Endothelial cell (in vitro differentiated cells): ENCODE measurements at places on chromosomes 1 and 21.

GRCh38 chr1:189941922-189942321 lies 535.7 kb downstream of the BRINP3 start:
- DNase-seq: no peak

GRCh38 chr1:34165422-34165921 lies 442 bp upstream of the CSMD2 start:
- no peak for DNase-seq

GRCh38 chr1:98389809-98390208 lies 271.7 kb upstream of the SNX7 start:
- no peak for DNase-seq

- DNase-seq: no peak
These were observed 25.2 kb downstream of the COA7 start for GRCh38 chr1:52672946-52673345.

DNA sequence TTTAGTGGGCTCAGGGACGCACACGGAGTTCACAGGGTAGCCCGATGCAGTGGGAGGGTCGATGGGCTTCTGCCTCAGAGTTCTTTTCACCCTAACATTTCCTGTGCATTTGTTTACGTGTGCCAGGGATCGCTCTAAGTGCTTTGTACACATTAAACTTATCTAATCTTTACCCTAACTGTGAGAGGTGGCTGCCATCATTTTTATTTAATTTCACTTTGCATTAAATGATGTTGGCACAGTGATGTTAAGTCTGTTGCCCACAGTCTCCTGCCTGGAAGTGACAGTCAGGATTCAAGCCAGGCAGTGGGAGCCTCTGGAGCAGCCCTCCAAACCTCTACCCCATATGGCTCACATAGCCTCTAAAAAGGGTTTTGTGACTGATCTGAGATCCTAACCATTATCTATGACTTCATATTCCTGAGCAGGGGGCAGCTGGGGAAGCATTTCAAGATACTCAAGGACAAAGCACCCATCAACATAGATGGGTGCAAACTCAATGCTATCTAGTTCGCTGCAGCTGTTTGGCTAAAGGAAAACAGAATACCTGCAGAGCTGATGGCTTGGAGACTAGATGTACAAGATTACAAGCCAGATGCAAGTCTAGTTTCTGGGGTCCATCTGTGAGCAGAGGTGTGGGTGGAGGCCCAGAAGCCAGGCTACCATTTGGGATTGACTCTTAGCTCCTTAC lies 303.8 kb downstream of the DISC1 start:
- no peak for DNase-seq

DNA sequence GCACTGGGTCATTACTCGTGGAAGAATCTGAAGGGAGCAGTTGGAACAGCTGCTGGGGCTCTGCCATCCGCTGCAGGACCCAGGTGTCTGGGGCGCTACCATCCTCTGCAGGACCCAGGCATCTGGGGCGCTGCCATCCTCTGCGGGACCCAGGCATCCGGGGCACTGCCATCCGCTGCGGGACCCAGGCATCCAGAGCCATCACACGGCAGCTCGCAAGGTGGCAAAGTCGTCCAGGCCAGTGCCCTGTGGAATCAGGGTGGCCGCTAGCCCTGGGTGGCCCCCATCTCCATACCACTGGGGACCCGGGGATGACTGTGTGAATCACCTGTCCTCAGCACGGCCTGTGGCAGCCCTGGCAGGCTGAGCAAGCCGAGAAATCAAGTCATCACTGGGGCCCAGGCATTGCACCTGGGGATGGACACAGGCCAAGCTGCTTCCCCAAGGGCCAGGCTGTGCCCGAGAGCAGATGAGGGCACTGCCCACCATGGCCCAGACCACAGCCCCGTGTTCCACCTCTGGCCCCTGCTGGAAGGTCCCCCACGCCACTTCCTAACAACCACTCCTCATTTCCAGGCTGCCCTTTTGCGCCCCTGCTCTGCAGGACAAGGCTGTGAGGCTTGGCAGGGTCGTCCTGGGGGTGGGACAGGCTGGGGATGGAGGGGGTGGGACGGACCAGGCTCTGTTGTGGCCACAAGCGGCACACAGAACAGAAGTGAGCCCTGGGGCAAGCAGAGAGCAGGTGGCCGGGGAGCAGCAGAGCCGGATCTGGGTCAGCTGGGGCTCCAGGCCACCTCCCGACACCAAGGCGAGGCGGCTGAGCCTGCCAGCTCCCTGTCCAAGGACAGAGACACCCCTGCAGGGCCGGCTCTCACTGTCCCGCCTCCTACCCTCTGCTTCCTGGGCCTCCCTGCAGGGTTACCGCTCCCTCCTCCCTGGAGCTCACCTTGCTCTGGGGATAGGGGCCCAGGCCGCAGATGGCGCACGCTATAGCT lies 12.7 kb downstream of the GABRD start:
- DNase-seq: no peak

DNA sequence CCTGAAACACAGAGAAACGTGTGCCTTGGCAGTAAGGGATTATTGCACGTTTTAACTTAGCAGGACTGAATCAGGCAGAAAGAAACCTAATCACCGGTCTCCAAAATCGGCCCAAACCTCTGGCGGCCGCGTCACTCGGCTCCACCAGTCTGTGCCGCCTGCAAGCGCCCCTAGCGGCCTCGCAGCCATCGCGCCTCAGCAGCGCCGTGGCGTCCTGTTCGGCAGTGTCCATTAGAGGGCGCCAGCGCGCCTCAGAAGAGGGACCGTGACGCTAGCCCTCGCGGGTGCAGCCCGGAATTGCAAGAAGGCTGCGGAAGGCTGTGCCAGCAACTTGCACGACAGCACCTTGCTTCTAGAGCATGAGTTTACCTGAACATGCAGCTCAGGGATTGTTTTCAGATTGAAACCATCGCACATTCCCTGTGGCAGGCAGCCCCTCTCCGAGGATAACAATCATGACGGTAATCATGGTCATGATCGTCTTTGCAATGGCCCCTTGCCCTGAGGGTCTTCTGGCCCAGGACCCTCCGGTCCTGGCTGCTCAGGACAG lies 164.4 kb downstream of the TRIM33 start:
- DNase-seq: peak; percentile 100

GRCh38 chr1:30472009-30472408 lies 251.4 kb downstream of the MATN1 start:
- DNase-seq: no peak

DNA sequence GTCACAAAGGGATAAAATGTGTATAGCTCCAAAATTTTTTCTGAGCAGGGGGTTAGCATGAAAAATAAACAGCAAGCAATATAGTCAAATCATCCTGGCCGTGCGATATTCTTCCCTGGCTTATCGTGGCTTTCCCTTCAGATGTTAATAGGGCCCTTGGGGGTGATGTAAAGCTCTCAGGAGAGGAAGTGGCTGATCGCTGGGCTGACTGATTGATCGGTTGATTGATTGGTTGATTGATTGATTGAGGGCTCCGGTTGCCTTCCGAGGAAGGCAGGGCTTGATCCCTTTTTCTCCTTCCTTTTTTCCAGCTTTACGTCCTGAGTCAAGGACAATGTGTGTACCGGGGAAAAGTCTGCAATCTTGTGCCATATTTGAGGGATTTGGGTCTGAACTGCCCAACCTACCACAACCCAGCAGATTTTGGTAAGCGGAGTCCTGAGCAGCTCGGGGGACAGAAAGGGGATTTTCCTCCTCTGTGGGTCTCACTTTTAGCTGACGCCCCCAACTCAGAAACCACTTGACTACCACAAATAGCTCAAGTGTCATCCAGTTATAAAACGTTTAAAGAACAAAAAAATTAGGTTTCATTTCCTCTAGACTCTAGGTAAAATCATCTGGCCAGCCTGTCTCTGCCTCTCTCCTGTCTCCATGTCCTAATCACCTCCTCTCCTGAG lies 29.5 kb downstream of the TFF3 start:
- no peak for DNase-seq

DNA sequence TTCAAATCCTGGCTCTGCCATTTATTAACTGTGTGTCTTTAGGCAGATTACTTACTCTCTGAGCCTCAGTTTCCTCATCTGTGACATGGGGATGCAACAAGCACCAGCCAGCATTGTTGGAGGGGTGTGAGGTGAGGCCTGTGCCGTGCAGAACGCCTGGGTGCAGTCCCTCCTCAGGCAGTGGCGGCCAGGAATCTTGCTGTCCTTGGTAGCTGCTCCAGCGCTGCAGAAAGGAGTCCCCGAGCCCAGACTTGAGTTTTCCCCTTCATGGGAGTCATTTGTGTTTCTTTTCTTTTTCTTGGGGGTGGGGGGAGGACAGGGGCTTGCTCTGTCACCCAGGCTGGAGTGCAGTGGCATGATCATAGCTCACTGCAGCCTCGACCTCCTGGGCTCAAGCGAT lies 46.6 kb downstream of the DISP3 start:
- DNase-seq: no peak

GRCh38 chr1:78176448-78176847 lies 130.7 kb downstream of the GIPC2 start:
- no peak for DNase-seq

DNA sequence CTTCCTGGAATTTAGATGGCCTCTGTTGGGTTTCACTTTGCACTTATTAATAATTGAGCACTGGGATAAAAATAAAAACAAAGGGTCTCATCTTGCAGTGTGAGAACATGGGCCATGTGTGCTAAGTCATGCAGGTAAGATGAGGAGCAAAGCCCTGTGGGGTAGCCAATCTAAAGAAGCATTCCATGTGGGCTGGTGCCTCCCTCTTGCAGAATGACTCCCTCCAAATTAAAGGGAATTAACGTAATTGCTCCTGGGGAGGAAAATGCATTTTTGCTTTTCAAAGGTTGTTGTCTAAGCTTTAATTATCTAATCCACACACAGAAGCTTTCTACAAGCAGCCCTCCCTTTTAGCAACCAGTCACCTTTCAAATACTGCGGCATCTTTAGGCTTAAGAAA lies 69.8 kb downstream of the CDC14A start:
- DNase-seq: no peak

DNA sequence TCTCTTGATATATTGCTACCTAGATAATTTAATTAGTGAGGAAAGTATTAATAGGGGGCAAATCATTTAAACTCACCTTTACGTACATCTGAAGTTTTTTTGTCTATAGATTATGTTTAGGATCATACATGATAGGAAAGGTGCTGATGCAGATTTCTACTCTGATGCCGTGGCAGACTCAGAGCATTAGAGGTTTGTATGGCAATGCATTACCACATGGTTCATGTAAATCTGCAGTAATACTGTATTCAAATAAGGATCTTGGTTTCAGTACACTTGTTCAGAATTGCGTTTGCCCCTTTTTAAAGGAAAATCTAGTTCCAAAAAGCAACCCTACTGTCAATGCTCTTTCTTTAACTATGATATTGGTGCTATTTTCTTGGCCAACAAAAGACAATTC lies 288.3 kb downstream of the PTPRC start:
- no peak for DNase-seq

- no peak for DNase-seq
These were observed 674 bp downstream of the BCL10 start for GRCh38 chr1:85275701-85276214.

DNA sequence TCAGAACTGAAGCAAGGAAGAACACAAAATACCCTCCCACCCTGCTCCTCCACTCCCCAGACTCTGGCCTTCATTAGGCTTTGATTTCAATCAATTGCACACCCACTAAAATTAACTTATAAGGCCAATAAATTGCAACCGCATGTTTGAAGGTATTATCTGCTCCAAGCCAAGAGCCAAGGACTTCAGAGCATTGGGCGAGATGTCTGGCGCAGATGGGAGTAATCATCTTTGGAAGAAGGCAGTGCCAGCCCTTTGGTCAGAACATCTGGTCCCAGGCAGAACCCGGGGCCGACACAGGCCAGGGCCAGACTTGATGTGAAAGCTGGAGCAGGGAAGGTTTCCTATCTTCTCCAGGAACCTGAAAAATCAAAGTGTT lies 60.0 kb downstream of the SLC66A1 start:
- DNase-seq: no peak

DNA sequence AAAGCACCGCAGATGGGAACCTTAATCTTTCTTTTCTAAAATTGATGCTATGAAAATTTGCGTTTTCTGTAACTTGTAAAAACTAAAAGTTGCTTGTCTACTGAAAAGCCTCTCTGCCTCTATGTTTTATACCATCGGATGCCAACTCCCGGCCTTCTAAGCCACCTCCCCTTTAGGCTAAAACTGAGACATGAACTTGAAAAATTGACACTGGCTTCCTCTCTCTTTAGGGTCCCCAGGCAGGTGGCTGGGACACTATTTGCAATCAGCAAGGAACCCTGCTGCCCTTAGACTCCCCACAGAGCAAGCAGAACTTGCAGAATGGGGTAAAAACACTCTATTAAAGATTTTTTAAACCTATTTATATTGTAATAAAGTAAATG lies 151.1 kb upstream of the CAMK1G start:
- no peak for DNase-seq

GRCh38 chr1:12618965-12619791 lies 1.2 kb upstream of the DHRS3 start:
- peak; percentile 39 for DNase-seq

DNA sequence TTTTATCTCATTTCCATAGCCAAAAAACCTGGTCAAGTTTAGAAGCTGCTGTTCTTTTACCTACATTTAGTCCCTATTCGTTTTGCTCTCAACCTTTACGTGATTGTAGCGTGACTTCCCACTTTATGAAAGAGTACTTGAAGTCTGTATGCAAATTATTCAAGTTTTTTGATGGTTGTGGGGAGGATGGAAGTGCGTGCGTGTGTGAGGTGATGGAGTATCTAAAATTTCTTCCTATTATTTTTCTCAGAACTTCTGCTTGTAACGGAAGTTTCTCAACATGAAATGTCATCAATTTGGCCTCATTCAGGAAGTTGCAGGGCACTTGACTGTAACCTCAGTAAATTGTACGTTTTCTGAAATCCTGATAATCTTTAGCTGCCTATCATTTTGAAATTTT lies 64.0 kb downstream of the SAMSN1 start:
- DNase-seq: no peak

GRCh38 chr1:23099171-23099536 lies 69.5 kb downstream of the LUZP1 start:
- DNase-seq: no peak

- DNase-seq: no peak
These were observed 189.5 kb downstream of the ZSCAN20 start for GRCh38 chr1:33661811-33662454.

DNA sequence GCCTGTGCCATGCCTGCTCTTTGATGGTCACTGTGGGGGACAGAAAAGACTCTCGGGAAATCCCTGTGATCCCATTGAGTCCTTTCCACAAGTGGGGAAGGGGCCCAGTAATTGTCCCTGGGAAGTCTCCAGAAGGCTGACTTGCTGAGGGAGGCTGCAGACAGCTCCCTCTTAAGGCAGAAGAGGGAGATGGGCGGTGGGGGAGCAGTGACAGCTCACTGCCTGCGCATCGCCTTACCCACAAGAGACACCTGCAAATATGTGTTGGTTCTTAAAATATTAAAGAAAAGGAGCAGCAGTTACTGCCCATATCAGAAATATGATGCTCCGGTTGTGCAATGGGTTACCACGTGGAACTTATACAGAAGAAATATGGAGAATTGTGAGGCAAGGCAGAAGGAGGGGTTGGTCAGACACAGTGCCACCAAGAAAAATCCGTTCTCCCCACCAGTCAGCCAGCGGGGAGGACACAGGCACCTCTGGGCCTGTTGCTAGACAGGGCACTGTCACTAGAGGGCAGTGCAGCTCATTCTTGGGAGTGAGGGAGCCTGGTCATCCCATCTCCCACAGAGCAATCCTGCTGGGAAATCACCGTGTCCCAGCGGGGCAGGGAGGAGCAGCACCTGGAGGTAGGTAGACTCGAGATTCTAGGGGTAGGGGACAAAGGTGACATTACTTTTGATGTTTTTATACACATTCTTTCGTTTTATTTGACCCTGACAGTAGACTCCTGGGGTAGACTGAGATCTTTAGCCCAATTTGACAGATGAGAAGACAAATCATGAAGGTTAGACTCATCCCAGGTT lies 6.9 kb upstream of the CAMK1G start:
- DNase-seq: peak; percentile 94
